Astrocyte (in vitro differentiated cells and primary cell): ENCODE measurements at places on chromosomes 4 and X. TPM values are rescaled to one million over a fixed set of nuclear protein-coding genes. Genes with fewer than 3 reads are reported as not detected.

PTTG2 gene
- total RNA-seq = not detected in 2 replicates

NDST3 gene
- 0.31 and 0.57 TPM in 2 replicates for total RNA-seq

PCDH7 gene
- total RNA-seq = 40.8 and 45.4 TPM in 2 replicates

OTC gene
- total RNA-seq = not detected in 2 replicates

SHROOM2 gene
- total RNA-seq = 15.9 and 16.0 TPM in 2 replicates

GYG2 gene
- total RNA-seq = 15.5 and 16.3 TPM in 2 replicates

XAGE1A gene
- not detected in 2 replicates for total RNA-seq

LRCH2 gene
- 4.6 and 5.8 TPM in 2 replicates for total RNA-seq

H2BW2 gene
- total RNA-seq = not detected in 2 replicates

SLC10A6 gene
- total RNA-seq = 0.26 TPM in 1 of 2 replicates, not detected in the other

INTU gene
- 21.9 and 25.1 TPM in 2 replicates for total RNA-seq

MAGEB10 gene
- total RNA-seq = not detected in 2 replicates

GYPB gene
- total RNA-seq = not detected in 2 replicates

DGKK gene
- total RNA-seq = 0.05 TPM in 1 of 2 replicates, not detected in the other

IL13RA1 gene
- total RNA-seq = 39.3 and 41.1 TPM in 2 replicates

PLXNA3 gene
- 117 and 149 TPM in 2 replicates for total RNA-seq

CLCN3 gene
- 51.1 and 55.1 TPM in 2 replicates for total RNA-seq

PTPN13 gene
- 46.2 and 50.3 TPM in 2 replicates for total RNA-seq

HMX1 gene
- total RNA-seq = 0.25 TPM in 1 of 2 replicates, not detected in the other

ATP10D gene
- 69.6 and 75.8 TPM in 2 replicates for total RNA-seq

CYBB gene
- not detected in 2 replicates for total RNA-seq

EGFL6 gene
- 0.18 TPM in 1 of 2 replicates, not detected in the other for total RNA-seq

EIF2S3 gene
- total RNA-seq = 203 and 216 TPM in 2 replicates

CT55 gene
- not detected in 2 replicates for total RNA-seq

ADH7 gene
- total RNA-seq = not detected in 2 replicates

HPSE gene
- total RNA-seq = 0.75 and 0.94 TPM in 2 replicates

RBMXL3 gene
- total RNA-seq = not detected in 2 replicates

TAF7L gene
- 0.27 and 0.29 TPM in 2 replicates for total RNA-seq

GAGE12E gene
- not detected in 2 replicates for total RNA-seq

OPN1LW gene
- total RNA-seq = not detected in 2 replicates

REST gene
- 72.5 and 74.8 TPM in 2 replicates for total RNA-seq

STATH gene
- not detected in 2 replicates for total RNA-seq

FREM3 gene
- not detected in 2 replicates for total RNA-seq

IGSF1 gene
- total RNA-seq = 2.5 and 3.5 TPM in 2 replicates

RHOXF2 gene
- total RNA-seq = not detected in 2 replicates

TRIM75 gene
- total RNA-seq = not detected in 2 replicates

MAP3K15 gene
- 1.2 and 2.1 TPM in 2 replicates for total RNA-seq

CFAP99 gene
- not detected in 2 replicates for total RNA-seq

LRIT3 gene
- total RNA-seq = 0.11 TPM in 1 of 2 replicates, not detected in the other

VCX2 gene
- total RNA-seq = not detected in 2 replicates

MID1 gene
- total RNA-seq = 16.8 and 31.2 TPM in 2 replicates

SMARCA5 gene
- 63.1 and 69.0 TPM in 2 replicates for total RNA-seq

ZNF630 gene
- total RNA-seq = 1.3 and 1.8 TPM in 2 replicates

TMEM144 gene
- 5.6 and 7.6 TPM in 2 replicates for total RNA-seq

UGT8 gene
- total RNA-seq = 6.4 and 7.7 TPM in 2 replicates

PASD1 gene
- not detected in 2 replicates for total RNA-seq

S100G gene
- total RNA-seq = not detected in 2 replicates
